ENCODE measurements at places on chromosomes 6 and 20.

DNA sequence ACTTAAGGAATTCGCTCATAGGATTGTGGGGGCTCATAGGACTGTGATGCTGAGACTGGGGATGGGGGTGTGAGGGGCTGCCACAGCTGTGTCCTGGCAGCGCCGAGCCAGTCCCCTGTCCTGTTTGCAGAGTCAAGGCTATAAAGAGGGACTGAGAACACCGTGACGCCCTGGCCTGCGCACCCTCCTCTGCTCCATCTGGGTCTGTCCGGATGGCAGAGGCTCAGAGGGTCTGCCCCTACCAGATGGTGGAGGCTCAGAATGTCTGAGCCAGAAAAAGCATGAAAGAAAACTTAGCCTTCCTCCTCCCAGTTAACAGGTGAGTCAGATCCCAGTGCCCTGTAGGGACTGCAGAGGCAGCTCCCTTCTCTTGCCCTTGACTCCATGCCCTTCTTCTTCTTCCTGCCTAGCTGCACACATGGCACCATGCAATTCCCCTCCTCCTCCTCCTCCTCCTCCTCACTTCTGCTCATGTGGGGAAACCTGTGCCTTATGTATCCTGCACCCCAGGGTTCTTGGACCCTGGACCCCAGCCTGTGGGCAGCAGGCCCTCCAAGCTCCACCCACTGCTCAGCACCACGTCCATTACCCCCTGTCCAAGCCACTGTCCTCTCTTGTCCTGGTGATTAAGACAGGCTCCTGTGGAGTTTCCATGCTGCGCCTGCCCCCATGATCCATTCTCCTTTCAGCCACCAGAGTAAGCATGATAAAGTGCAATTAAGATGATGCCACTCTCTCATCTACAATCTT lies 410.0 kb upstream of the SULF2 start:
- no peak for DNase-seq

GRCh38 chr6:147559006-147559405 lies 50.5 kb downstream of the SAMD5 start:
- DNase-seq = no peak

- DNase-seq = no peak
Observed at GRCh38 chr6:68126089-68126749, 508.9 kb upstream of the ADGRB3 start.

GRCh38 chr6:2230659-2231277 lies 14.6 kb downstream of the GMDS start:
- DNase-seq = no peak

GRCh38 chr20:35008411-35009342 lies 53.0 kb downstream of the MYH7B start:
- DNase-seq = no peak

DNA sequence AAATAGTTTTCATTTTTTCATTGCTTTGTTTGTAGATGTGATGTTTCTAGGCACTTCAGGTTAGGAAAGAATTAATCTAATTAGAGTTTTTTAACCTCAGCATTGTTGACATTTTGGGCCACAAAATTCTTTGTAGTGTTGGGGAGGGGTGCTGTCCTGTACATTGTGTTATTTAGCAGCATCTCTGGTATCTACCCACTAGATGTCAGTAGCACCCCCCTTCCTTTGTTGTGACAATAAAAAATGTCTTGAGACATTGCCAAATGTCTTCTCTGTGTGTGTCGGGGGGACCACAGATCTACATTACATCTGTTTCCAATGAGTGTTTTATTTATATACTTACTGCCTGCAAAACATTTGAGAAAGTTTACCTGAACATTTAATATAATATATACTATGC lies 45.6 kb downstream of the EYA4 start:
- DNase-seq = no peak

GRCh38 chr20:31485450-31486339 lies 10.6 kb downstream of the REM1 start:
- peak; percentile 13 for DNase-seq

GRCh38 chr6:53282741-53283140 lies 66.0 kb downstream of the ELOVL5 start:
- DNase-seq = no peak

DNA sequence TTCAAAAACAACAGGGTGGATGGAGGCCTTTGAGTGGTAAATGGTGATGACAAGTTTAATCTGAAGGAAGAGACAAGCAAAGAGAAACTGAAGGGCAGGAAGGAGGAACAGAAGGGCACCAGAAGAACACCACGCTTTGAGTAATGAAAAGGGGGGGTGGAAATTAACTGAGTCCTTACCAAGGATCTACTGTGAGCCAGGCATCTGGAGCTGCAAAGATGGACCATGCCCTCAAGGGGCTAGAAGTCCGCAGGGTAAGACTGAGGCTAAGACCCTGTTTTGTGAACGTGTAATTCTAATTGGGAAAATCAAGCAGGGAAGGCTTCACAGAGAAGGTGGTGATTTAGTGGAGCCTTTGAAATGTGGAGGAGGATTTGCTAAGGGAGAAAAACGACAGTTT lies 1.6 kb downstream of the NDRG3 start:
- DNase-seq = no peak

- DNase-seq = no peak
Observed at GRCh38 chr20:17925141-17925939, 43.3 kb downstream of the SNX5 start.

DNA sequence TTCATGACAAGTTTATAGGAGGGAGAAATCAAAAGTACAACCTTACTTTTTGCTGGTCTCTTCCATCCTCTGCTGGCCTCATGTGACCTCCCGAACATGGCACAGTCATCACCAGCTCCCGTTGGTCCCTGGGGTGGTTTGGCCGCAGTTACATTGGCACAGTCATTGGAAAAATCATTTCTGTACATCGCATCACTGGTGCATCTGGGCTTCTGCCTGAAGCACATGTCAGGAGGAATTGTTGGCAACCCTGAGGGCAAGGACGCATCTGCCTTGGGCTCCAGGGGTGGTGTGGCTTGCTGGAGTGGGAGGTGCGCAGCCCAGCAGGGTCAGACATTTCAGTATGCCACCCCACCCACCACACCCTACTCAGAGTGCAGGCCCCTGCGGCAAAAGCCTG lies 162.9 kb upstream of the SLC24A3 start:
- no peak for DNase-seq

All from C1 segment of cervical spinal cord (tissue), 14 donors.